ENCODE measurements at places on chromosomes 11 and 22. TPM values are rescaled to one million over a fixed set of nuclear protein-coding genes. Genes with fewer than 3 reads are reported as not detected.

The WBP2NL gene
- 2.6 TPM for total RNA-seq

The BIK gene
- 28.5 TPM for total RNA-seq

The OR8A1 gene
- not detected for total RNA-seq

The CHRDL2 gene
- not detected for total RNA-seq

The CHRM1 gene
- total RNA-seq = not detected

The RIMBP3C gene
- 0.48 TPM for total RNA-seq

The PNPLA5 gene
- not detected for total RNA-seq

The OR2AT4 gene
- not detected for total RNA-seq

The SUSD2 gene
- total RNA-seq = 0.62 TPM

The RAG2 gene
- total RNA-seq = not detected

The HEPHL1 gene
- total RNA-seq = not detected
